ENCODE measurements at places on chromosomes 11 and 22.

GRCh38 chr22:25911243-25911972 is 169.4 kb downstream of the MYO18B start:
- DNase-seq = no peak

- DNase-seq = no peak
These were observed 758.5 kb downstream of the OPCML start for GRCh38 chr11:132773751-132774150.

DNA sequence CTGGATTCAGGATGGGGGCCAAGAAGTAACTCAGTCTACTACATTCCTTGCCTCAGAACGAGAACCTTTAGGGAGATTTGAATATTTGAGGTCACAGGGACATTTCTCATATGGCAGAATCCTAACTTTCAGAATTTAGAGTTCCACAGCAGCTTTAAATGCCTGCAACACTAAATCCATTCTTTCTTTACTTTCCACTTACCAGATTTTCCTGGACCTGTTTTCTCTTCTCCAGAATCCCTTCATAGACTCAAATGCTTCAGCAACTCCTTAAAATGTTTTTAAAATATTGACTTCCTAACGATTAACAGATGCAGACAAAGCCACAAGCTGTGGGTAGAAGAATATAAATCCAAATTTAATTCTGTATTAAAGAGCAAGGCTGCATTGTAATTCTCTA is 63.1 kb downstream of the PRSS23 start:
- no peak for DNase-seq

DNA sequence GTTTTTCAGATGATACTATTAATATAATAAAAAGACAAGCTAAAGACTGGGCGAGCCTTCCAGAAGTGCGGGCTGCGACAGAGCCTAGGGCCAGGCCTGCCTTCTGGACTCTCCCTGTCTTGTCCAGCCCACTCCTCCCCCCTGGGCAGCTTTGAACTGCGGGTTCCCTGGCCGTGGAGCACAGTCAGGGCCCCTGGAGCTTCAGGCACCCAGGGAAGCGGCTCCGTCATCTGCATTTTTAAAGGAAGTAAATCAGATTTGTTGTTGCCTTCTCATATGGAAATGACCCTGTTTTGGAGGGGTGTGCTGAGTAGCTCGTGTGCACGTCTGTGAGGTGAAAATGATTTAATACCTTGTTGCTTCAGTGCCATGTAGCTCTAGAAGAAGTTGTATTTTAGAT is 265.3 kb downstream of the TBC1D22A start:
- no peak for DNase-seq

DNA sequence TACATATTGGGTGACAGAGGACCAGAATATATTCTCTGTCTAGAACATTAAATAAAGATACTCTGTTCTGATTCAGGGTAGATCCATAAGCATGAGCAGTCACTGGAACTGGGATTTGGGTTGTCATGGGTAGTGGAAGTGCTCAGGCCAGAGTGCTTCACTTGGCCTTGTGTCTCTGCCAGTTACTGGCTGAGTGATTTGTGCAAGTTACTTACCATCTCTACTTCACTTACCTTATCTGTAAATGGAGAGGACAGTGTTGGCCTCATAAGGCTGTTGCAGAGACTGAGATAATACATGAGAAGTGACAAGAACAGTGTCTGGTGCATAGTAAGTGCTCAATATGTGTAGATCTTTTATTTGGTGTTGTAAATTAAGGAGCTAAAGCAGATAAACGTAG is 17.6 kb downstream of the ATXN10 start:
- no peak for DNase-seq

- DNase-seq = peak; percentile 64
These were observed 36.3 kb downstream of the BCR start for GRCh38 chr22:23216461-23217170.

- DNase-seq = no peak
These were observed 38.3 kb downstream of the PIK3IP1 start for GRCh38 chr22:31253949-31254348.

- no peak for DNase-seq
These were observed 92.3 kb downstream of the KCNQ1 start for GRCh38 chr11:2537010-2537705.

DNA sequence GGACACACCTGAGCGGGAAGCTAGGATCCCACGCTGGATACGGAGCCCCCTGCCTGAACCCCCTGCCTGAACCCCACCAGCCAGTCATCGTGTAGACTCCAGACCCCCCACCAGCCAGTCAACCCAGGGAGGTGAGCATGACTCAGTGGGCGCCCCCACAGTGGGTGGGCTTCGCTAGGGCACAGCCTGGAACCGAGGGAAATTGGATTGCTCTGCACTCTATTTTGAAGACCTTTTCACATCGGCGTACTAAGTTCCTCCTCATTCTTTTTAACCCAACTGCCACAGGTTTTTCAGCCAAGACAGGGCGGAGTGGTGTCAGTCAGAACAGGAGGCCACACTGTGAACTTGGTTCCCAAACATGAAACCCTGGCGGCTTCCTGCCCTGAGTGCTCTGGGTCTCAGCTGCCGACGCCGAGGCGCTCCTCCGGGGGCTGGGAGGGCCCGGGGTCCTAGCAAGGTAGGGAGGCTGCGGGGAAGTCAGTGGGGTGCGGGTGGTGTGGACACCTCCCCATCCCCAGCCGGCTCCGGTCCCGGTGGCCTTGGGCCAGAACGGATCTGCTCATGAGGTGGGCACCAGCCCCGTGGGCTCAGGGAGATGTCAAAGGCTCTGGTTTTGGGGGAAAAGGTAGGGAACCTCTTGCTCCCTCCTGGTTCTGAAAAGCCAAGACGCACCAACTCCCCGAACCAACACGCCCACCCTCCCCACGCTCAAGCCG is 57.0 kb downstream of the BRD1 start:
- DNase-seq = no peak

Data from activated CD4-positive, alpha-beta T cell treated with anti-CD3 and anti-CD28 coated beads, Interleukin-2, amount 50 U/mL, for 48 hours (primary cell).